ENCODE measurements at places on chromosomes 11 and 22.

DNA sequence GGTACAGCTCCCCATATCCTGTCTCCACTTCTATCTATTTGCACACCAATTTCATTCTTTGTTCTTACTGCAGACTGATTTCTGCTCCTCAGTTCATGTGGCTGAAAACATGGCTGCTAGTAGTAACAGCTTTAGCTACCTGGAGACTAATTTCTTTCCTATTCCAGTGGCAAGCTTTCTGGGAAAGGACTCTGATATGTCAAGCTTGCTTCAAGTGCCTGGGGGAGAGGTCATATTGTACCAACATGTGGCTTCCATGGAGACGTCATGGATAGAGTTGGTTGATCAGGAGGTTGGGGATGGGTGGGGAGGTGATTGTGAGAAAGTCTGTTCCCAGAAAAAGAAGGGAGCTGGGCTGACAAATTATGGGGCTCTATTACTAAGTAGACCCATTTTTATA lies 44.9 kb downstream of the ADM start:
- DNase-seq = no peak

DNA sequence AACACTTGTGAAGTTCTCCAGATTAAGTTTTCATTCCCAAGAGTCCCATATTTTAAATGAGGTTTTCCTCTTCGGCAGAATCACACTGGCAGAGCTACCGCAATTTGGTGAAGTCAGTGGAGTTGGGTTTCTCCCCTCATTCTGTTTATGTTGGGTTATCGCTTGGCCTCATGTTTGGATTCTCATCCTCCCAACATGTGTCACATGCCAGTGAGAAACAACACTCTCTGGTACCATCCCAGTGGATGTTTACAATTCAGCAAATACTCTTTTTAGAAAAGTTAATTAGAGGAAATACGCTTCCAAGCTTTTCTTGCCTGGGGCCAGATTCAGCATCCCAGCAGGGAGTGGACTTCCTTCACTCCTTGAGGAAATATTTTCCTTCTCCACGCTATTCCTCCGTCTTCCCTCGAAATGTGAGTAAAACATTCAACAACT lies 2.1 kb downstream of the PAMR1 start:
- DNase-seq = no peak

- DNase-seq = no peak
These were observed 116.6 kb downstream of the NAV2 start for GRCh38 chr11:19829109-19829837.

DNA sequence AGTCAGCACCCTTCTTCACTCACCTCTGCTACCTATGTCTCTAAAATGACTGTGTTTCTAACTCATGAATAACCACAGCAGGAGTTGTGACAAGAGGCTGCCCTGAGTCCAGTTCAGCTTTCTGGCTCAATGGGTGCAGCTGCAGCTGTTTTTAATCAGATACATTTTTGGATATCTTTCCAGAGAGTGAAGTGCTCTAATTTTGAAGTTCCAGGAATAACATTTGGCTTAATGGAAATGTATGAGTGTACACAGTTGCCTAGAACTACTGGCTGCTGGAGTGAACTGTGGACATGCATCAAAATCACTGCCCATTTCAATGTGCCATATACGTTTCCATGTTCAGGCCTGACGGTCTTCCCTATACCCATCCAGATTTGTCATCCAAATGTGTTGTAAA lies 769.5 kb upstream of the ANO3 start:
- no peak for DNase-seq

DNA sequence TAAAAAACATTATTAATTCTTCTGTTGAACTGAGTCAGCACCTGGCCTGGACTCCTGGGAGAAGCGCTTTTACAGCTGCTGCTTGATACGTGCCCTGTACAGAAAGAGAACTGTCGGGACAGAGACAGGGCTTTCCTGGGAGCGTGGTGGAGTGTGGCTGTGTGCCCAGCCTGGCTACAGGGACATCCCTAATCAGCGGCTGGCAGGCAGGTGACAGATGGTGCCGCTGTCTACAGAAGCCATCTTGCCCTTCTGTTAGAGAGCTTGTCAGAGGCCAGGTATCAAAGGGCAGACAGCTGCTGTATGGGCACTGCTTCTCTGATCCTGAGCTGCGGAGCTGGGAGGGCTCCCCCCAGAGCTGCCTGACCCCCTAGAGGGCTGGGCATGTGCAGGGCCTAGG lies 361.8 kb downstream of the TENM4 start:
- DNase-seq = no peak

DNA sequence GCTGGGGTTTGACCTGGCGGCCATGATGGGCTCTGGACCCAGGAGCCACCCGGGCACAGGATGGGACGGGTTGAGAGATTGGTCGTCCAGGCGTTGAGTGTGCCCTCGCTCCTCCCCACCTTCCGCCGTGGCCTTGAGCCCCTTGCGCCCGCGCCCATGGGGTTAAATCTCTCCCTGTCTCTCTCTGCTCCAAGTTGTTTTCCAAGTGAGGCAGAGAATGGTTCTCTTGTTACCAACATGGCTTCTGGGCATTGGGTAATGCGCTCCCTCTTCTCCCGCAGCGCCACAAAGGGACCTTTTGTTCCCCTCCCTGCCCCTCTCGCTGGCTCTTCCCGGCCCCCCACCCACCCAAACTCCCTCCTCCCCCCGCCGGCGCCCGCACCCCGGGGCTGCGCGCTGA lies 18.8 kb upstream of the PICK1 start:
- no peak for DNase-seq
